GM12864 (cell line): ENCODE measurements at places on chromosomes 5 and 9.

GRCh38 chr5:68894673-68895072 is 199.1 kb upstream of the SLC30A5 start:
- DNase-seq, result no peak

GRCh38 chr9:79651251-79651795 is 79.6 kb downstream of the TLE4 start:
- DNase-seq, result no peak

DNA sequence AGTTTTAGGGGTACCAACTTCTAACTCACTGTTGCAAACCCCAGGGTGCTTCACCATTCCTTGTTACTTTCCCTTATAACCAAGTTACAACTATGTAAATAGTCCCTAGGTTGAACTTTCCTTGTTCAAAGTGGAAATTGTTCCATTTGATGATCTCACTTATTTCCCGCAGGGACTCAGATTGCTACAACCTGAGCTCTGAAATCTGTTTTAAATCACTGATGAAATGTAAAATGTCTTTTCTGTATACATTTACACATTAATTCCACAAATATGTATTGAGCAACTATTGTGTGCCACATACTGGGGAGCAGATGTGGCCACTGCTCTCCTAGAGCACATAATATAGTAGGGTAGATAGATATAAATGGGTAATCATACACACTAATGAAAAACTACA is 69.1 kb upstream of the TARS1 start:
- DNase-seq, result no peak

GRCh38 chr9:17614250-17614649 is 35.4 kb downstream of the SH3GL2 start:
- DNase-seq, result no peak

- DNase-seq, result no peak
Measured at GRCh38 chr9:77981332-77981731, 50.3 kb downstream of the GNAQ start.

DNA sequence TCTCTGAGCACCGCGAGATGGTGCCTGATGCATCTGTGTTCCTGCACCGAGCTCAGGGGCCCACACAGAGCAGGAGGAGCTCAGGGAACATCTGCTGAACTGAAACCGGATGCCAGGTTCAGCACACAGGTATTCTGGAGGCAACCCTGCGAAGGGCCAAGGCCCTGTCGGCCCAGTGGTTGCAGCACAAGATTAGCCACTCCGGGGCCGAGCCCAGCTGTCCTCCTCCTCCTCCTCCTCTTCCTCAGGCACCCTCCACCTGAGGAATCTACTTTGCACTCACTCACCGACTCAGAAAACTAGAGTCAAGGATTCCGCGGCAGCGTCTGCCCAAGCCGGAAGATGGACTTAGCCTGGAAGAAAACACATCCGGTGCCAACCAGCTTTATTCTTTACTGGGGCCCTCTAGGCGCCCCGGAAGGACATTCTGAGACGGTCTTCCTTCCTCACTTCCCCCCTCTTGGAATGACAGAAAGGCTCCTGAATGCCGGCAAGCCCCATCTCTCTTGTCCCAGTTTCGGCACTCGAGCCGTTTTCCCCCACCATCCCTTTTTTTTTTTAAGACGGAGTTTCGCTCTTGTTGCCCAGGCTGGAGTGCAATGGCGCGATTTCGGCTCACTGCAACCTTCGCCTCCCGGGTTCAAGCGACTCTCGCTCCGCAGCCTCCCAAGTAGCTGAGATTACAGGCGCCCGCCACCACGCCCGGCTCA is at the start of gene ZBTB6:
ZBTB6 (minus strand) TSS at position 360 of the 710 bp plus-strand sequence. CDS start 1,251 bp downstream, outside the sequence.
- peak; percentile 93 for DNase-seq

GRCh38 chr5:75023368-75024159 is 28.8 kb downstream of the GCNT4 start:
- no peak for DNase-seq

DNA sequence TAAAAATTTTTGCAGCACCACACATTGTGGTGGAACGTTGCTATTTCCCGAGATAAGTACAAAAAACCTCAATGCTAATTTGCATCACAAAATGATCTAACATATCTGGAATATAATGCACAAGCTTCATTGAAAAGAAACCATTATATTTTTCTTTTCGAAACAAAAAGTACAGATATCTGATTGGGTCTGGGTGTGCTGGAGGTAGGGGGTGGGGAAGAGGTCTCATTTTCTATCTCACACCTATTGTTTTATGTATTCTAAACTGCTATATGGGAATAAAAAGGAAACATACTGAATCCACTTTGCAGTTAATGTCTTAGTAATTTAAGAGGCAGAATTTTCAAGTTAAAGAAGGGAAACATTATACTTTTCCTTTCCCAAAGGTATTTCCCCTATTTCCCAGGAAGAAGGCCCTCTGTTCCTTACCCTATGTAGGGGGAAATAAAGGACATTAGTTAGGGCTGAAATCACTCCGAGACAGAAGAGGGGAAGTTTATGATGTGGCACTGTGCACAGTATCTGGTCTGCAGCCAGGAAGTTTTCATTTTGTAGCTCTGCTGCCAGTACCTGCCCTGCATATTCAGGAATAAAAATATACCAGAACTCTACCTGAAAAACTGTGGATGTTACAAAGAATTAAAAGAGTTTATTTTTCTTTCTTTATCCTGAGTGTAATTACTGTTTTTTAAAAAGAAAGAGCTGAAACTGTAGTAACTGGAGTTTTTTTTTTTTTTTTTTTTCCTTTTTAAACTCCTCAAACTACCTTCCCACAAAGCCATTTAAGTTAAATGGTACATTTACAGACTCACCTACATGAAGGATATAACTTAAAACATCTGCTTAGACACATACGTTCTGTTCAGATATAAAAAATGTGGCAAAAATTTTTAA is 7.4 kb downstream of the MEF2C start:
- no peak for DNase-seq

GRCh38 chr9:107213561-107214028 is 69.5 kb upstream of the RAD23B start:
- peak; percentile 43 for DNase-seq

- no peak for DNase-seq
Measured at GRCh38 chr9:4196376-4196775, 103.5 kb downstream of the GLIS3 start.

DNA sequence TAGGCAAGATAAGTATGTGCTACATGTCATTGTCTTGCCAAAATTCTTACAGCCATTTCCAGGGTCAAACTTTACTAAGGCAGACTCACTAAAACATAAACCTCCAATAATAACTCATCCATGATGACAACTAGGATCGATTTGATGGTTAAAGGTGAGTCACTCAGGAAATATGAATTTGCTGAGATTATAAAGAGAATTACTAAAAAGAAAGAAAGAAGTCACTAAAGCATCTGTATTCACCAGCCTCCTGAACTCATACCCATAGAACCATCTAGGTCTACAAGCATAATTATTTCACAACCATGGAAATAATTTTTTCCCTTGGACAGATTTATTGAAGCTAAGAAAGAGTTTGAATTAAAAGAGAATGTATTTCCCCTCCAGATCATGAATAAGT is 258.6 kb downstream of the TLE1 start:
- DNase-seq, result no peak

- DNase-seq, result no peak
Measured at GRCh38 chr5:136032564-136032963, 3.8 kb downstream of the TGFBI start.

GRCh38 chr9:3894772-3895171 is 369.0 kb upstream of the RFX3 start:
- no peak for DNase-seq

DNA sequence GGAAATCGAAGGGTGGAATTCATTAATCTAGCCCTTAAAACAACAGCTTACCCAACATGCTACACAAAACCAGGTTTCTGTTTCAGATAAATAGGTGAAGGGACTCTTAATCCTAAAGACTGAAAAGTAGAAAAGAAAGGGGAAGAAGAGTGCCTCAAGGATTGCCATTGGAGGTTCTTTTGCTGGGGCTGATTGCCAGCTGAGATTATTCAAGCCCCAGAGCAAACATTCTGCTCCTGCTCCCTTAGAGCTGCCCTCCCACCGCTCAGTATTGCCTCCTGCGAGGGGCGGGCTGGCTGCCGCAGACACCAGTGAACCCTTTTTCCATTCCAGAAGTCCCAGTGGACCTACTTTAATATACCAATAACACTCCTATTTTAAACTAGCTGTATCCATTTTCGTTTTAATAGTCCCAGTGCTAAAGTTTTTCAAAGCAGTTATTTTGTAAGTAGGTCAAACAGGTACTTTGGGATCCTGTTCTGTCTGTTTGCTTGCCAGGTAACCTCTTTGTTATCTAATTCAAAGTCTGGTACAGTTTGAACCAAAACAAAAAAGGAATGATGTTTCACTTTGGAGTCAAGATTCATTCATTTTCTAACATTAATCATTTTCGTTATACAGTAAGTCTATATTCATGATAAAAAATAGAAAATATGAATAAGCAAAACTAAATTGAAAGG is 38.6 kb downstream of the HMGCS1 start:
- no peak for DNase-seq

DNA sequence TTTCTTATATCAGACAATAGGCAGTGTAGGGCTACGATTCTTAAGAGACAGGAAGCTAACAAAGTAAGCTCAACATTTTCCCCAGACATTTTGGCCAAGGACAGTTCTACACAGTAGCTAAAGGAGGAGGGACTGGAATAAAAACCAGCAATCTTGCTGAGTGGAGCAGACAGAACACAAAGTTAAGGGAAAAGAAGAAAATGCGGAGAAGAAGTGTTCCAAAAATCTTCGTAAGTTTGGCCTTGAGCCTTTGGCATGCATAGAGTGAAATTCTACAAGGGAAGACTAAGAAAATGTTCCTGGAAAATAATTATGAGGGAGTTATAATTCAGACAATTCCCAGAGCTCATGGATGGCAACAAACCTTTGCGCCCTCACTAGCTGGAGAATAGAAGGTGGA is 748.0 kb upstream of the CTNND2 start:
- DNase-seq, result no peak

GRCh38 chr5:95446560-95447221 is 55.5 kb downstream of the FAM81B start:
- DNase-seq, result no peak

- no peak for DNase-seq
Measured at GRCh38 chr5:174425964-174426290, 298.5 kb upstream of the MSX2 start.

GRCh38 chr5:180474569-180474968 is 19.6 kb upstream of the CNOT6 start:
- no peak for DNase-seq

DNA sequence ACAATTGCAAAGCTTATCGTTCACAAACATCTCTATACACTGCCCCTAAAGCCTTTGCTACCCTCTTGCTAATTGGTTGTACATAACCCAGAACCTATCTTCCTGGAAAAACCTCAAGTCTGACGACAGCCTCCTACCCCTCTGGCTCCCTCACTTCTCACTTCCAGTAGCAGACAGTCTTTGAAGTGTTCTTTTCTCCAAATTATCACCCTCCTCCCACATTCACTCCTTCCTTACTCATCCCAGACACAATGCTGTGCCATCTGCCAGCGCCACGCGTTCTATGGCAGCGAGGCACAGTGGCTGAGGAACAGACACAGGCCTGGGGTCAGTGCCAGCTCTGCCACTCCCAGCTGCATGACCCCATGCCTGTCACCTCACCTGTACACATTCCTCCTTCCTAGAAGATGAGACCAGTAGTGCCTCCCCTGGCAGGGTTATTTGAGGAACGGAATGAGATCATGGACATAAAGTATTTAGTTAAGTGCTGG is 27.7 kb downstream of the CLTA start:
- DNase-seq, result no peak

- DNase-seq, result no peak
Measured at GRCh38 chr9:105483618-105484017, 35.8 kb downstream of the FSD1L start.

- DNase-seq, result no peak
Measured at GRCh38 chr5:150774145-150774544, 4.4 kb upstream of the SMIM3 start.

DNA sequence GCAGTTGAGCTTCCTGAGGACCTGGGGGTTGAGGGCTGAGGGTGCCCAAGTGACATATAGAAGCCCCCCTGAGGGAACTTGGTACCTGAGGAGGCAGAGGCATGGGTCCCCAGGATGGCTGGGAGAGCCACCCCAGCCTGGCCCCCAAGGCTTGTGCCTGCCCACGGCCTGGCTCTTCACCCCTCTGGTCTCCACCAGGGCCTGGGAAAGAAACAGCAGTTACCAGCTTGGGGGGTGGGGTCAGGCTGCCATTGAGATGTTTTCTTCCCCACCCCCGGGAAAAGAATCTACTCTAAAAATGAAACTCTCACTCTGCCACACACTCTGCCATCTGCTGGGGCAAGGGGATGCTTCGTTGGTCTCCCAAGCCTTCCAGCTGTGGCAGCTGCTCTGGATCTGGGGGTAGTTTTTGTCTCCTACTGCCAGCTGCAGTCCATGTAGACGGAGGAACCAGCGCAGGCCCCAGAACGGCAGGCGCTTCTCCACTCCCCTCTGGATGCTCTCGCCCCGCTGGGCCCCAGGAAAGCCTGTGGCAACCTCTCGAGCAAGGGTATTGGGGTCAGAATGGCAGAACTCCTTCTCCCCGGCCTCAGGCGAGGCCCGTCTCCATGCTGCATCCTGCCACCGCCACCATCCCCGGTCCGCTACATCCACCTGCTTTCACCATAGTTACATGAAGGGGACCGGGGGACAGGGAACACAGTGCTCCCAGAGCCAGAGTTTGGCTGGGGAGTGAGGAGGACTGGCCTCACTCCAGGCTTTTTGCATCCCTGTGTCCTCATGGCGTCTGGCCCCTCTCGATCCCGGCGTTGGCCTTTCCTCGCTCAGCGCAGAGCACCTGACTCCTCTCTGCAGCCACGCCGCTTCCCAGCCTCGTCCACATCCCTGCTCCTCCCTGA is 123.5 kb downstream of the DAB2IP start:
- no peak for DNase-seq

DNA sequence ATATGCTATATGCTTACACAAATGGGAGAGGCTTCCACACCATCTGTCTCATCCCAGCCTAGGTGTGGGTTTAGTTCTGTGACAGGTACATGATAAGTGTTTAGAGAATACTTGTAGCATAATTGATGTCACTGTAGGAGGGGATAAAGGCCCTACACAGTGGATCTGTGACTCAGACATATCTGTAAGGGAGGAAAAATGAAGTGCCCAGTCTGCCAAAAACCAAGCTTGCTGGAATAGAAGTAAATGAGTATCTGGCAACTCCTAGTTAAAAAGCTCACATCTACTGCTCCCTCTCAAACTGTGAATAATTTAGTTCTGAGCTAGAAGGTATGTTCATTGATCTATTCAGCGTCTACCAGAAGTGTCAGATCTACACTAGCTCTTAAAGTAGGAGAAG is 38.9 kb upstream of the FAM174A start:
- no peak for DNase-seq

DNA sequence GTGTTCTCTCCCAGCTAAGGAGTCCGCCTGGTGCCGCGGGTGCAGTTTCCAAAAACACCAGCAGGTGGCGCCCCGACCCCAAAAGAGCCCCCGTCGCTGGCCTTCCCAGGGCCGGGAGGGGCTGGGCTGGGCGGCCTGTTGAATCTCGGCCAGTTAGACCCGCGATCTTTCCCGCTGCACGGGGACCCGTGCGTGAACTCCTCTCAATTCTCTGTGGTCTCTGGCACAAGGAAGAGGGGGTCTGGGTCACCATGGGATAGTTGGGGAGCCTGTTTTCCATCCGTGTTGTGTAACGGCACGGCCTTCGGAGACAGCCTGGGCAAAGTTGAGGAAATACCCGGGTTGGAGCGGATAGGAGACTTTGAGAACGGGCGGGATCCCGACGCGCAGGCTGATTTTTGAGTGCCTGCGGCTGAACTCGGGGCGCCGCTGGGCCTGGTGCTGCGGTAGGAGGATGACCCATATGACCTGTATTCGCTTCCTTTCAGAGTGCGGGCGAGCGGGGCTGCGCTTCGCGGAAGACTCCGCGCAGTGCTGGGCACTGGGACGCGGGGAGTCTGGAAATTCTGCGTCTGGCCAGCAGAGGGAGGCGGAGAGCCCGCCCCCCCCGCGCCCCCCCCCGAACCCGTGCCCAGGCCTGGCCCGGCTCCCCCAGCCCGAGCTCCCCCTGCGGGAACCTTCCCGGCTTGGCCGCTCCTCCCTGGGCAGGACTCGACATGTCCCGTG is 7.9 kb upstream of the PSD2 start:
- DNase-seq, result no peak
